ENCODE measurements at places on chromosomes 11 and 22.
A peak's percentile ranks its signal among the peaks of the same experiment; 100 is the strongest.

GRCh38 chr22:45155050-45155840 is 8.5 kb upstream of the NUP50 start:
- peak; percentile 48 for DNase-seq

DNA sequence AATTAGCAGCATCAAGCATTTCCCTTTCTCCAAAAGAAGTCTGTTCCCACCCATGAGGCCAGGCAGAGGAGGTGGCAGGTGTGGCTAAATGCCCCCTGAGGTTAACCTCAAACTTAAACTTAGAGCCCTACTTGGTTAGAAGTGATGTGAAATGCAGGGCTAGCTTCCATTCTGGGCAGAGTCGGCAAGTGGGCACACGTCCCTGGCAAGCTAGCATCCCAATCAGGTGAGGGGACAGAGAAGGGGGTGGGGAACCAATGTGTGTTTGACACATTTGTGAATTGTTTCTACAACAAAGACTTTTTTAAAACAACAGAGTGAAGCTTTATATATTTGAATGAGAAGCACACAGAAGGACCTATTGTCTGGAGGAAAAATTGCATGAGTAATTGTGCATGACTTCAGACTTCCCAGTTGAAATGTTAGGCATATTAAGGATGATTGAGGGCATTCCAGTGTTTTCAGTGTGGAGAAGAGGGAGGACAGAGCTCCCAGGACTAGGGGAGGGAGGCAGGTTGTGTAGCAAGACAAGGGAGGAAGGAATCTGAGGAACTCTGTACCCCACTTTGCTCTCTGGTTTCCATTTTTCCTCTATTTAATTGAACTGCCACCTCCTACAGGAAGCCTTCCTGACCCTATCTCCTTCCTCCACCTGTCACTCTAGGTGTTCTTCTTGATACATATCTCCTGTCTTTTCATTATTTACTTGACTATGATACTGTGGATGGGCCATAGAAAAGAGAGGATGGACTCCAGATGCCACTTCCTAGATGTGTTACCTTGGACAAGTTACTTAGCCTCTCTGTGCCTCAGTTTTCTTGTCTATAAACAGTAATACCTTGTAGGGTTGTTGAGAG is 83.3 kb upstream of the PICALM start:
- DNase-seq, result no peak

- no peak for DNase-seq
These were observed 36.9 kb upstream of the KCNQ1OT1 start for GRCh38 chr11:2736577-2737225.

DNA sequence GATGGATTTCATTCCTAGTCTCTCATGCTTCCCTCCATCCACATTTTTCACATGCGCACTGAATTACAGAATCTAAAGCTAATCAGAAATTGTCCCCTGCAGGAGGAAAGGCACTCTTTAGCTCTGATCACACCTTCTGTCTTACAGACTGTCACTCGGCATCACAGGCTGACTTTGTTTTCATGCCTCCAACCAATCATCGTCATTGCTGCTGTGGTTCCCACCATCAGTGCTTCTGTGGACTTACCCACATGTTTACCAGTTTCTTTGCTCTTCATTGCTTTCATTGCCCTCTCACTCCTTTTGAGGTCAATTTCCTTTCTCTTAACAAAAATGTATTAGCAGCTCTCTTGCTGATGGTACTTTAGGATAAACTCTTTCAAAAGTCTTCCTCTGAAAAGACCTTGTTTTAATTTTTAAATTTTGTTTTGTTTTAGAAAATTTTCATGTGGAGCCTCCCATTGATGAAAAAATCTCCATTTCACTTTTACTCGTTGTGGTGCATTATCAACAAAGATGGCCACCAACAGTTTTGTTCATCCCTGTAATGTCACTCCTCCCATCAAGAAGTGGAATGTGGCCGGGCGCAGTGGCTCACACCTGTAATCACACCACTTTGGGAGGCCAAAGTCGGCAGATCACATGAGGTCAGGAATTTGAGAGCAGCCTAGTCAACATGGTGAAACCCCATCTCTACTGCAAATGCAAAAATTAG is 20.2 kb upstream of the TREH start:
- no peak for DNase-seq

GRCh38 chr22:36331306-36331911 is 56.4 kb downstream of the MYH9 start:
- DNase-seq, result peak; percentile 93

GRCh38 chr11:50088231-50088630 is 55.6 kb downstream of the OR4C45 start:
- DNase-seq, result no peak

DNA sequence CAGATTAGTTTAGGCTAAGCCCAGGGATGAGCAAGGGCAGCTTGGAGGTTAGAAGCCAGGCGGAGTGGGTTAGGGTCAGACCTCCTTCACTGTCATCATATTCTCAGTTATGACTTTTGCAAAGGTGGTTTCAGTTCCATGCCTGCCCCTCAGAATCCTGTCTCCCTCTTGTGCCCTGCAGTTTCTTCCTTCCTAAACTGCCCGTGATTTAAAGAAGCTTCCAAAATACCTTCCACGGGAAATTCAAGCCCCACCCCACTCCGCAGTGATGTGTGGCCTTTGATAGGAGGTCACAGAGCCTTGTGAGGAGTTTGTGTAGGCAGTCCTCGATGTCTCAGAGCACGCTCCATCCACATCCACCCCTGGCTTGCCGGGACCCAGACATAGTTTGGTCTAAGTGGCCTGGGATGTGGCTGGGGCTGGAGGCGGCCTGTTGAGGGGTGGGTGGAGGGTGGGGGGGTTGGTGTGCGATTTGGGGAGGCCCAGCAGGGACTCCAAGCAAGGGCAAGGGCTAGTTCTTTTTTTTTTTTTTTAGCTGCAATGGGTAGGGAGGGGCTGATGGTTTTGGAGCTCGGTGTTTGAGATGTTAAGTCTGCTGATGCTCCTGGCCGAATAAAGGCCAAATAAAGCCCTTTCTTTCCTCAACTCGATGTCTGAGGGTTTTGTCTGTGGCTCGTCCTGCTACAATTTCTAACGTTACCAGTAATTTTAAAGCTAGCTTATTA is 1.6 kb upstream of the IFITM1 start:
- no peak for DNase-seq

DNA sequence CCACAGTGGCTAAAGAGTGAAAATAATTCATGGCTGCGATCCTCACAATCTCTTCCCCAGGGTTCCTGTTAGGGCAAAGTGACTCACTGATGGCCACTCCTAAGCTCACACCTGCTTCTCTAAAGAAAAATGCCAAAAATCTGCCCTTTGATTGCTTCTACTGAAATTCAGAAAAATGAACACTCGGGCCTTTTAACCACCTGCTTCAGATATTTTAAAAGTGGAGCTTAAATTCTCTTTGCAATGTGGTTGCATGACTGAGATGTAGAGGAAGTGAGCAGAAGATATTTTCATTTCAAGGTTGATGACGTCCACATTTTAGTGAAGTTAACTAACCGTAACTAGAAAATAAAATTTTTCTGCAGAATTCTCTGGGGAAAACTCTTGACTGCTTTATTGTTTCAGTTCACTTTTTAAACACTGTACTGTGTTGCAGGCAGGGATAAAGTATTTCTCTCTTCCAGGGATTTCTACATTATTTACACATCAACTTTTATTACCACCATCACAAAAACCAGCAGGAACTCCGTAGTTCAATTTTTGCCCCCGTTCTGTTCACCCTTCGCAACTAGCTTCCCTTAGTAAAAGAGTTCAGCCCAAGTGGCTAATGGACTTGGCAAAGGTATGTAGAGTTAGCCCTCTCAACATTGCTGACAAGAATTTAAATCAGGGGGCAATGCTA is 8.5 kb downstream of the RAB30 start:
- DNase-seq, result no peak

GRCh38 chr11:116707746-116708145 is 65.0 kb downstream of the BUD13 start:
- DNase-seq, result no peak

- DNase-seq, result no peak
These were observed 212.1 kb downstream of the NELL1 start for GRCh38 chr11:20881328-20882079.

All from suppressor macrophage (primary cell).